ENCODE measurements at places on chromosomes 6 and 20.

GRCh38 chr6:42086046-42087035, 36.0 kb downstream of the TAF8 start:
- no peak for DNase-seq

- no peak for DNase-seq
These were observed 903 bp downstream of the CNKSR3 start for GRCh38 chr6:154509421-154510143.

GRCh38 chr6:137043710-137044365, 927 bp downstream of the IL20RA start:
- DNase-seq, result no peak

DNA sequence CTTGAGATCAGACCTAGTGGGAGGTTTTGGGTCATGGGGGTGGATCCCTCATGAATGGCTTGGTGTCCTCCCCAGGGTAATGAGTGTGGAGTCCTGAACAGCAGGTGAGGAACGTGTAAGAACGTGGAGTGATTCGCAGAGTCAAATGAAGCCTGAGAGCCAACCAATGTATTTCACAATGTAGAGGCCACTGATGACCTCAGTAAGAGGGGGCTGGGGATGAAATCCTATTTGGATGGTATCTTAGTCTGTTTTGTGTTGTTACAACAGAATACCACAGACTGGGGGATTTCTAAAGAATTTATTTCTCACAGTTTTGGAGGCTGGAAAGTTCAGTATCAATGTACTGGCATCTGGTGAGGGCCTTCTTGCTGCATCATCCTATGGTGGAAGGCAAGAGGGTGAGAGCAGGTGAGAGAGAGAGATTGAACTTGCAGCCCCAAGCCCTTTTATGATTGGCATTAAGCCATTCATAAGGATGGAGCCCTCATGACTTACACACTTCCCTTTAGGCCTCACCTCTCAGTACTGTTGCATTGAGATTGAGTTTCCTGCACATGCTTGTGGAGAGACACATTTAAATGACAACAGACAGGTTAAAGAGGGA, 47.3 kb upstream of the HIVEP1 start:
- no peak for DNase-seq

DNA sequence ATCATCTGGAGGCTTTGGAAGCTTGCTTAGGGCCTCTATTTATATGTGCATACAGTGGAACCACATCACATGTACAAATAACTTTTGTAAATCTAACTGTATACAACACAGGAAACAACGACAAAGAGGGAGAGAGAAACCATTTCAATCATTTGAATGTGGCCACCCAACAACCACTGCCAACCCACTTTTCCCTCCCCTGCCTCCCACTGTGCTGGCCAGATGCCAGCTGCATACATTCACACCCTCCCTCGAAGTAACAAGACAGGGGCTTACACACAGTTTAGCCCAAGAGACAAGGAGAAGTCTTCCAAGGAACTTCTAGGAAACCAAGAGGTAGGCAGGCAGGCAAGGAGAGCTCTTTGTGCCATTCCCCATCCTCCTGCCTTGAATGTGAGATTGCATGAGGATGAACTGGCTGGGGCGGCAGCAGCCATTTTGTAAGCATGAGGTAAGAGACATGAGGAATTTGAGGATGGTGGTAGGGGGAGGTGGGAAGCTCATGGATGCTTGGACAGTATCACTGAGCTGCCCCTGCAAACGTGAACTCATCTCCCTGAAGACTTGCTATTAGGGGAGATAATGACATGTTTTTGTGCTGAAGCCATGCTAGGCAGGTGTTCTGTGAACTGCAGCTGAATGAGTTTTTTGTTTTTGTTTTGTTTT, 18.2 kb downstream of the BMP7 start:
- no peak for DNase-seq

GRCh38 chr20:25223179-25223661, 24.7 kb upstream of the PYGB start:
- peak; percentile 27 for DNase-seq

DNA sequence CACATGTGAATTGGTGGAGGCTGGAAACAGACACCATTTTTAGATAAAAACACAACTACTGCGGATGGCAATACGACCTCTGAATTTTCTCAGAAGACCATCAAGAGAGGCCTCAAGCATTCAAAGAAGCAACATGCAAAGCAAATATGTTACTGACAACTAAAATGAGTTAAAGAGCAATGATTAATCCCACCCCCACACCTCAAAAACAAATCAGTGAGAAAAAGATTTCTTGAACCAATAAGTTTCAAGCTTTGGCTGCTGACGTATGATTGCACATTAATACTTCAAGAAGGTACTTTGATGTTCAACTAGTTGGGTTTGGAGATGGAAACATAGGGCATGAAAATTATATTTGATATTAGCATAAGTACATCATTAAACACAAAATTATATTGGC, 982 bp downstream of the MMUT start:
- DNase-seq, result no peak

DNA sequence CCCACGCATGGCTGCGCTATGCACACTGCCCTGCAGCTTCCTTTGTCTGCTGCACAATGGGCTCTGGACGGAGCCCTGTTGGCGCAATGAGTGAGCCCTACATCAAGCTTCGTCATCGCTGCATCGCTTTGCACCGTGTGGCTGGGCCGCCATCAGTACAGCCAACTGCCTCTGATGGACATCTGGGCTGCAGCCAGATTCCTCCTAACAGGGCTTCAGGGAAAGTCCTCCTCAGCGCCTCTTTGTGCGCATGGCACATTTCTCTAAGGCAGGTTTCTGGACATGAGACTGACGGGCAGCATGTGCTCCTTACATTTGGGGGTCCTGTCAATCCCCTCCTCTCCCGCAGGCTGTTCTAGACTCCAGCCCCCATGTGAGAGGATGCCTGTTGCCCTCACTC, 29.7 kb upstream of the ANGPT4 start:
- no peak for DNase-seq

GRCh38 chr6:84808491-84809061, 44.2 kb upstream of the TBX18 start:
- DNase-seq, result no peak

DNA sequence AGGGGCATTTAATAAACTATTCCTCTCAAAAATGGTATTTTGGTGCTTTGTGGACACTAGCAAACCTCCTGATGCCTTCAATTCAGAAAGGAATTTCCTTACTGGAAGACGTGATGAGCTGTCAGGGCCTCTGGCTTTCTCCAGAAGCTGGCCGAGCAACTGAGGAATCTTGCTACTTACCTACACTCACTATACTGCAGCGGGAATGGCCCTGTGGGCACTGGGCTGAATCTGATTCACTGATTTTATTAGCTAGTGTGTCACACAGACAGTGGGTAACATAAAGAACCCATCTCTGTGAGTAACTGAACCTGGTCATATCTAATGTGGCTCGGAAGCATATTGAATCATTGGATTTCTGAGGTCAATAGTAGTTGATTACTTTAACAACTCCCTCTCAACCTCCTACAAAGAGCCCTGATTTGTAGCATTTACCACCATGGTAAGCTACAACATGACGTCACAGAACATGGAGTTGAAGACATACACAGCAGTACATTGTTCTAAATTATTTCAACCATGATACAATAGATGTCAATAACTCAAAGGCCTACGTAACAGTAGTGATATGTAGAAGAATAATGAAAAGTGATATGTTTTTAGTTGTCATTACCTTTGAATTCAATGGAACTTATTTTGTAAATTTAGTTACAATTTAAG, 232.1 kb downstream of the SYNE1 start:
- DNase-seq, result no peak

GRCh38 chr20:13101706-13102105, 92.9 kb downstream of the SPTLC3 start:
- no peak for DNase-seq

GRCh38 chr6:130118236-130118635, 99.9 kb downstream of the L3MBTL3 start:
- DNase-seq, result no peak

- no peak for DNase-seq
These were observed 569.6 kb upstream of the GJE1 start for GRCh38 chr6:141562851-141563763.

GRCh38 chr6:79586548-79586947, 44.6 kb upstream of the SH3BGRL2 start:
- no peak for DNase-seq

DNA sequence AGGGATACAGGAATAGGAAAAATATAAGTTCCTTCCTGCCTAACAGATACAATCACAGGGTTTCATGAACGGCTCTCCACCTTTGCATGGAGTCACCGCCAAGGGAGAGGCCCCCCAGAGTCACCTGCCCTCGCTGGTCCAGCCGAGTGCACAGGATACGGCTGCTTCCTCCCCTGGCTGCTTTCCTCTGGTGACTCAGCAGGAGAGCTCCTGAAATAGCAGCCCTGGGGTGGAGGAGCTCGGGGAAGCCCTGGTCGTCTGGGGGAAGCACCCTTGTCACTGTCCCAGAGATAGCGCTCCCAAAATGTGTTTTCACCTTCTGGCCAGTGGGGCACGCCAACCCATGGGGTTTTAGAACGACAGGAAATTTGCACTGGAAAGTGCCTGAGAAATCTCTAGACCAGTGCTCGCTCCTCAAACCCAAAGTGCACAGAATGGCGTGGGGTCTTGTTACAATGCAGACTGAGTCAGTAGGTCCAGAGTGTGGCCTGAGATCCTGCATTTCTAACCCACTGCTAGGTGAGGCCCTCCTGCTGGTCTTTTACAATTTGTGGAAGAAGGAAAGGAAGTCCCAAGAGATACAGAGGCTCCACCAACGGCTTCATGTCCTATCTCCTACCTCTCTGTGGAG, 35.9 kb upstream of the FAM50B start:
- no peak for DNase-seq

- DNase-seq, result no peak
These were observed at the start of gene SYNGAP1 for GRCh38 chr6:33419580-33420490. SYNGAP1 (plus strand) TSS chr6:33420065; CDS start chr6:33420265, 200 bp downstream.

DNA sequence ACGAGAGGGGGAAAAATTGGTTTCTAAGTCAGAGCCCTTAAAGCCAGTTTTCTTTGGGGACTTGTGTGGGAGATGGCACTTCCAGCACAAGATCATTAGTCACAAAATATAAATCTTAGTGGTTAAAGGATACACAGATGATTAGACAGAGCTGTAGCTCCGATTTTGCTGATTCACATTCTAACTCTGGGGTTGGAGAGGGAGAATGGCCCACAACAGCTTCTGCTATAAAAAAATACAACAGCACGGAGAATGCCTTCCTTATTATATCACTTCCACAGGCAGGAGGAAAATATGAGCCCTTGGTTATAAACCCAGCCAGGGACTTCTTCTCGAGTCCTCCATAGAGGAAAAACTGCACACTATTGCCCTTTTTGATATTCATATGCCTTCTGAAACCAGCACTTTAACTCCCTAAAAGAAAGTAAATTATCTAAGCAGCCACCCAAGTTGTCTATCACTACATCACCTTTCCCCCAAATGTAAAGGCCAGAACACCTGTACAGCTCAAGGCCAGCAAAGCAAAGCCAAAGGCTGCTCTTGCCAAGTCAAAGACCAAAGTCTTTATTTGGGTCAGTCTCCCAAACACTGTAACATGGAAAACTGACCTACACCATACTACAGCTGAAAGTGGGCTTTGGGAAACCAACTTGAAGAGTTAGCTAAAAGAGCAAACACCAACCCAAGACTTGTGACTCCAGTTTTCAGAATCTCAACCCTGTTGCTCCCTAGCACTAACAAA, 10.4 kb downstream of the MRPL14 start:
- no peak for DNase-seq

DNA sequence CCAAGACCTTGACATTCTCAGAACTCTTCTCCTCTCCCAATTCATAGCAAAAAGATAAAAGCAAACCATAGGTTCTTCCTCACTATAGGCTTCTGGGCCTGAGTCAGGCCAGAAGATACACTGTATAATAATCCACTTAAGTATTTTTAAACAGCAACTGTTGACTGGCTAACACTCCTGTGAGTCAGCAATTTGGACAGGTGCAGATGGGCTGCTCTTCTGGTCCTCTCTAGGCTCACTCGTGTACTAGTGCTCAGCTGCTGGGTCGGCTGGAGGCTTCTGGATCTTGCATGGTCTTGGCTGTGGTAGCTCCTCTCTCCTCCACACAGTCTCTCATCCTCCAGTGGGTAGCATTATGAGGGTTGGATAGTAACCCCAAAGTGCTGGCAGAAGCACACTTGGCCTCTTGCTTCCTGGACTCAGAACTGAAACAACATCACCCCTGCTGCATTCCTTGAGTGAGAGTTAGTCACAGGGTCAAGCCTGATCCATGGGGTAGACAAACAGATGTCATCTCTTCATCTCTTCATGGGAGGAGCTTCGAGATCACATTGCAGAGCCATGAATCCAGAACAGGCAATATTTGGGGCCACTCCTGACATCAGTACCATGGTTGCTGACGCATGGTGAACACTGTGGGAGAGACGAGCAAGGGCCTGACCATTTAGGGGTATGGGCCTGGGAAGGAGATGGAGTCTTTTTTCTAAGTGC, 86.9 kb downstream of the C6orf118 start:
- DNase-seq, result no peak

DNA sequence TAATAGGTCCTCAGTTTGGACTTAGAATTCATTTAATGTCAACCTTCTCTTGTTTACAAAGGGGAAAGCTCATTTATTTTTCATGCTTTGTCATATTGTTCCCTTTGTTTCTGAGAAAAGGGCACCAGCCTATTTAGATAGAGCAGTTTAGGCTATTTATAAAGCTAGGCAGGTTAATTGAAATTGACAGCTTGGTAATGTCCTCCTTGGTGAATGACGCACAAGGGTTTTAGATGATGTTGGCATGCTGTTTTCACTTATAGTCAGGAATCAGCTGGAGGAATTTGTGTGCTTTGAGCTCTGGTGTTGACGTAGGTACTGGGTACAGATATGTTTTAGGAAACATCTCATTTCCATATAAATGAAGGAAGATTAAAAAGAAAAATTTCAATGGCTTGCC, 45.2 kb downstream of the BCKDHB start:
- DNase-seq, result no peak

- no peak for DNase-seq
These were observed 85.1 kb upstream of the ESR1 start for GRCh38 chr6:151722342-151722741.

GRCh38 chr6:86331265-86331840, 606.0 kb upstream of the HTR1E start:
- no peak for DNase-seq

DNA sequence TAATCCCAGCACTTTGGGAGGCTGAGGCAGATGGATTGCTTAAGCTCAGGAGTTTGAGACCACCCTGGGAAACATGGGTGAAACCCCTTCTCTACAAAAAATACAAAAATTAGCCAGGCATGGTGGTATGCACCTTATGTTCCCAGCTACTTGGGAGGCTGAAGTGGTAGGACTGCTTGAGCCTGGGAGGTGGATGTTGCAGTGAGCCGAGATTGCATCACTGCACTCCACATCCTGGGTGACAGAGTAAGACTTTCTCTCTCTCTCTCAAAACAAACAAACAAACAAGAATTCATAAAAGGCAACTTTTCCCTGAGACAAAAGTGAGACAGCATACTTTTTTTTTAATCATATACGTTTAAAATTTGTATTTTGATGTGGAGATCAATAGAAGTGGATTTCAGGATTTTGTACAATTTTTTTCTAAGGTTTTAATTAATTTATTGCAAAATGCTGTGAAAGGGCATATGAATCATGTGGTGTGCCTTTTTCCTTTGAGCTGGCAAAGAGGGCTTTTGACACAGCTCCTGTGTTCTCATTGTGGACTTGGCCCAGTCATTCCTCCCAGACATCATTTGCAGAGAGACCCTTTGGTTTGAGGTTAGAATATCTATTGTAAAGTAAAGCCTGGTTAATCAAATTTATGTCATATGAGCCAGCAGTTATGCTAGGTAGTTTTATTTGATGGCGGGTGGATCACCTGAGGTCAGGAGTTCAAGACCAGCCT, 77.1 kb downstream of the TULP4 start:
- DNase-seq, result no peak
